BJ (cell line): ENCODE measurements at places on chromosomes 3 and 15.
A peak's percentile ranks its signal among the peaks of the same experiment; 100 is the strongest.

DNA sequence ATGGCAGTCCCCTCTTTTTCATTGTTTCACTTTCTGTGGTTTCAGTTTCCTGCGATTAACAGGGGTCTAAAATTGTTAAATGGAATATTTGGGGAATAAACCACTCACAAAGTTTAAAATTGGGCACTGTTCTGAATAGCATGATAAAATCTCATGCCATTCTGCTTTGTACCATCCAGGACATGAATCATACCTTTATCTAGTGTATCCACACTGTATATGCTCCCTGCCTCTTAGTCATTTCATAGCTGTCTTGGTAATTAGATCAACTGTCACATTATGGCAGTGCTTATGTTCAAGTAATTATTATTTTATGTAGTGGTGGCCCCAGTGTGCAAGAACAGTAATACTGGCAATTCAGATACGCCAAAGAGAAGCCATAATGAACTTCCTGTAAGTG is 734.5 kb downstream of the ZPLD1 start:
- no peak for DNase-seq

DNA sequence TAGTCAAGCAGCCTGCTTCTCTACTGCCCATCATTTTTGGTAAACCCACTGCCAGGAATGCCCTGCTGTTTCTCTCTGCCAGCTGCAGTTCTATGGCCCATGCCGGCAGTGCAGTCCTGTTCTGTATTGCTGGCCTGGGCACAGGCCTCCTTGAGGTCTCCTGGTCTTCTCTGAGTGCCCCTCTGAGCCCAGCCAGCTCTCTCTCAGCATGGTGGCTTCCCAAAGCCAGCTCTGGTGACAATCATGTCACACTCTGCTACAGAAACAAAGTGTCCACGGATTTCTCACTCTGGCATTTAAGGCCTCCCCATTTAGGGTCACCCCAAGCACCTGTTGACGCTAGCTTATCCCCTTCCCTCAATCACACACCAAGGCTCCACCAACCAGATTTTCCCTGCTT is 24.5 kb downstream of the SRPRB start:
- DNase-seq = no peak

- no peak for DNase-seq
Observed at GRCh38 chr15:101089579-101090427, 162.0 kb downstream of the CHSY1 start.

GRCh38 chr3:51968170-51968775 is 1.0 kb upstream of the PCBP4 start:
- DNase-seq = no peak

DNA sequence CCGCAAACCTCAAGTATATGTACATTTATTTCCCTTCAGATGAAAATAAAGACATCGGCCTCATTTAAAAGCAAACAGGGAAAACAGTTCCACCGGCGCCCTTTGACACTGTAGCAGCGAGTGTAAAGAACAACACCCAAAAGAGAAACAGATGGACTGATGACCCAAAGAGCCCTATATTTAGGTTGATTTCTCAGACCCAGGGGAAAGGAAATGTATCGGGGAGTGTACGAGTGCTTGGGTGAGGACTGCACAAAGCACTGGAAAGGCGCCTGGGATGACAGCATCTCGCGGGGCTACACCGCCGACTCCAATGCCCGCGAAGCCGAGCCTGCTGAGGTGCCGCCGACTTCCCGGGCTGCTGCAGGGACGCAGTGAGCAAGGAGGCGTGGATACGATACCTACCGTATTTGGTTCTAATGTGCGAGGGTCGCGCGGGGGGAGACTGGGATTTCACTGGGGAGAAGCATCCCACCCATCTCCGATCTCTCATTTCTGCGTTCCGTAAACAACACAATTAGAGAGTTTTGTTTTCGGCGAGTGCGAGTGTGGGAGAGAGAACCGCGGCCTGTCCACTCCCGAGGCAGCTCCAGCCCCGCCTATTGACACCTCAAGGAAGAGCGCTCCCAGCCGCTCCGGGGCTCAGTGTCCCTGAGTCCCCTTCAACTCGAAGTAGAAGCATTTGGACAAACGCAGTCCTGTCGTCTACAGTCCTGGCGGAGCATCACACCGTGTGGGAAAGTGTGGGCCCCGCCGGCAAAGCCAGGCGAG is 2.0 kb downstream of the MECOM start:
- no peak for DNase-seq

DNA sequence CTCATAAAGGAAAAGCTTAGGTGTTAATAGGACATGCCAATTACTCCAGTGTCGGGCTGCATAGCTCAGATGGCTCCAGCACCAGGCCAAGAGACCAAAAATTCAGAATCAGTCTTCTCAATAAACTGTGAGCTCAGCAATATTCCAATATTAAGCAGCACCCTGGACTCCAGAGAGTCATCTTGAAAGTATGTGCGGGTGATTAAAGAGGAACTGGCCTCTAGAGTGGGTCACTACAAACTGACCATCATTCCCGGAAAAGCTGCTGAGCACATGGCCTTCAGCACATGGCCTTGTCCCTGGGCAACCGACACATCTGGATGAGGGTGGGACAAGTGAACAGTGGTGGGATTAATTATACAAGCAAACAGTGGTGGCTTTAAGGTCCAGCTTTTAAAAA is 59.0 kb downstream of the MAGI1 start:
- DNase-seq = peak; percentile 41

DNA sequence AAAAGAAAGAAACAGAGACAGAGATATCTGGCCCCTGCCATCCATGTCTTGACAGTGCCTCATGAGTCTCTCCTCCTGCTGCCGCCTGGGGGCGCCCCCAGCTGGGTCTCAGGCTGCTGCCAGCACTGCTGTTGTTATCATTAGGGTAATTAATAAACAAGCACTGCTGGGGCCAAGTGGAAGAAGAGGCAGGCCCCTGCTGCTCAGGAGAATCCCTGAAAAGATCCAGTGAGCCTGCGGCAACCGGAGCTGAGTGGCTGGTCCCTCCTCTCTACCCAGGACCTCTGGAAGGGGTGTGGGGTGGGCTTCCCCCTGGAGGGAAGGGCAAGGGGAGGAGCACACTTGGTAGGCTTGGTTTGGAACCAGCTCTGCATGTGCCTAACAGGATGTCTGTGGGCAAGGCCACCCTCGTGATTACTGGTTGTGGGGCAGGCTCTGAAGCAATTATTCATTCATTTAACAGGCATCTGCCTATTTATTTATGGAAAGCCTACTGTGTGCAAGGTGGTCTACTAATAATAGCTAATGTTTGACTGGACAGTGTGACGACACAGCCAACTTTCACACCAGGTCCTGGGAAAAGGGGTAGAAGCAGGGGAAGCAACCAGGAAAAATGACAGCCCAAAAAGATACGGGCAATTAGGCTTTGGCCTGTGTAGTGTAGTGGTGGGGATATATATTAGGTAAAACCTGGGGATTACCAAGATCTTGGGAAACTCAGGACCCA is 1.2 kb upstream of the TYRO3 start:
- DNase-seq = peak; percentile 9

DNA sequence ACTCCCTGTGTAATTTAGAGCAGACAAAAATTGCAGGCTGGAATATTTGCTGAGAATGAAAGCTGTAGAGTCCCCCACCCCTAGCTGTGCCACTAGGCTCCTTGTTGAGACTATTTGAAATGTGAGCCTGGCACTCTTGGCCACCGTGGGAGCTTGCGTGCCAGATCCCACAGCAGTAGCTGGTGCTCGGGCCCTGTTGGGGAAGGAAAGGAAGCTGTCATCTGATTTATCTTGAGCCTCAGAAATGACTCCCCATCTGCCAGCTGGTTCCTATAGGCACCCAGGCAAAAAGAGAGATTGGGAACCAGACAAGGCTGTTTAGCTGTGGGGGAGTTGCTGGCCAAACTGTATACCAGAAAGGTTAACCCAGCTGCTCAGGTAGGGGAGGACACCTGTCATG is 23.4 kb upstream of the CLEC3B start:
- no peak for DNase-seq

- DNase-seq = no peak
Observed at GRCh38 chr3:55490276-55490913, 3.3 kb upstream of the WNT5A start.

DNA sequence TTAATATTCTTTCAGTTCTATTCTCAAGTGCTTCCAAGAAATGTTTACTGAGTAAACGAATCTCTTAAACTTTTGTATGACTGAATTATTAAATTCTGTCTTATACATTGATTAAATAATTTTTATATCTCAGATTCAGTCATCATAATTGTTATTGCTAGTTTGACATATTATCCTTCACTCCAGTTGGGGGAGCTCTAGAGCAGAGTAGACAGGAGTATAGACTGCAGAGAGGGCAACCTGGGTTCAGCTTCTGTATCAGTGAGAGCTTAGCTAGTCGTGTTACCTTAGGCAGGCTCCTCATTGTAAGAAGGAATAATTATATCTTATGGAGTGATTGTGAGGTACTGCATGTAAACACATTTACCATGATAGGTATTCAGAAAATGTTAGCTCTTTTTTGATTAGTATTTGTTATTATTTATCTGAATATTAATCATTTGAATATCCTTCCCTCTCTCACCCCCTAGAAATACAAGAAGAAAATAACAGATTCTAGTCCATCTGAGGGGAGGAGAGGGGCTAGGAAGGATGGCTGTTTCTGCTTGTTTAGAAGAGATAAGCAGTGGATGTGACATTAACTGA is 31.0 kb upstream of the ZCWPW2 start:
- DNase-seq = no peak

GRCh38 chr3:120147072-120147871 is 53.0 kb upstream of the GSK3B start:
- DNase-seq = no peak
